Amniotic epithelial cell (primary cell): ENCODE measurements at places on chromosomes 2 and 18.

GRCh38 chr2:160878618-160879017 lies 281.6 kb upstream of the TANK start:
- DNase-seq = peak; percentile 55

DNA sequence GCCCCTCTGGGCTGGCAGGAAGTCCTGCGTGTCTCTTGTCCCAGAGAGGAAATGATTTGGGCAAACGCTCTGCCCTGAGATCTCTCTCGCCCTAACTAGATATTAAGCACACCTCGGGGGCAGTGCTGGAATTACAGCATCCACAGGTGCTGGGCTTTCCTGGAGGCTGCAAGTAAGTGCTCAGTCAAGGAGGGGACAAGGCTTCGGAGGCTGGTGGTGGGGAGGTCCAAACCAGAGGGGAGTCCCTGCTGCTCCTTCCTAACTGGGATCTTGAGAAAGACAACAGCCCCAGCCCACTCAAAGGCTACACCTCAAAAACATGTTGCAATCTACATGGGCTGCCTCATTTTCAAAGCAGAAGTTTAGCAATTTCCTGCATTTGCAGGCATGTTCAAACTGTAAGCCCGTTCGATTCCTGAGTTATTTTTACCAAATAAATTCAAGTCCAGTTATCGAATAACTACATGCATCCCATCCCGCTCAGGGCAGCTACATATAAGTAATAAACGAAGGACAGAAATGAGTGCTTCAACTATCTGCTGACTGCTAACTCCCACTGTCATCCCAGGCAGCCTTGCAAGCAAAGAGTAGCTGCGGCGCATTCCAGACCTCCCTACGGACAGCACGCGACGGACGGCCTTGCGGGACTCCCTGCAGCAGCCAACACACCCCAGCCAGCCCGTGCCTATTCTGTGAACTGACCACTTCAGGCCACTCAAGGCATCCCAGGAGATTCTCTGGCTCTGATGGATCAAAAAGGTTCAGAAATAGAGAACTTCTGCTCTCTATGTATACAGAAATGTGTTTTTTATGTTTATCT lies 27.5 kb downstream of the ZNF516 start:
- peak; percentile 67 for DNase-seq

DNA sequence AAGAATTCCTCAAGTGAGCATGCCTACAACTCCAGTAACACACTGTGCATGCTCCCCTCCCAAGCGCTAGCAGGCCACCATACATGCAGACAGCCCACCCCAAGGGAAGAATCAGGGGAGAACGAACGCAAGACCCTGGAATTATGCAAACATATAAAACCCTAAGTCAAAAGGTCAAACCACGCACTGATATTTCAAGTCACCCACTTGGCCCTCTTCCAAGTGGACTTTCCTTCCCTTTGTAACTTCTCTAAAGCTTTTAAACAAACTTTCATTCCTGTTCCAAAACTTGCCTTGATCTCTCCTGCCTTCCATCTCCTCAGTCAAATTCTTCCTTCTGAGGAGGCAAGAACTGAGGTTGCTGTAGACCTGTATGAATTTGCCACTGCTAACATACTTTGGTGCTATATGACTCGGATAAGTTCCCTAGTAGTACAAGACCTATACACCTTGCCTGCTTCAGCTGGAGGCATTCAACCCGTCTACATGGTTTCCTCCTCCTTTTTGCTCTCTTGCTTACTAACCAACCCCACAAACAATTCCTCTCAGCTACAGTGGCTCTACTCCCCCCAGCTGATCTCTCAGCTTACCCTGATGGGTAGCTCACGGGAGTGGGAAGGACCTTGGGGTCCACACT lies 11.1 kb upstream of the RPIA start:
- DNase-seq = no peak

GRCh38 chr2:106536490-106536889 lies 49.3 kb downstream of the CD8B2 start:
- DNase-seq = no peak

DNA sequence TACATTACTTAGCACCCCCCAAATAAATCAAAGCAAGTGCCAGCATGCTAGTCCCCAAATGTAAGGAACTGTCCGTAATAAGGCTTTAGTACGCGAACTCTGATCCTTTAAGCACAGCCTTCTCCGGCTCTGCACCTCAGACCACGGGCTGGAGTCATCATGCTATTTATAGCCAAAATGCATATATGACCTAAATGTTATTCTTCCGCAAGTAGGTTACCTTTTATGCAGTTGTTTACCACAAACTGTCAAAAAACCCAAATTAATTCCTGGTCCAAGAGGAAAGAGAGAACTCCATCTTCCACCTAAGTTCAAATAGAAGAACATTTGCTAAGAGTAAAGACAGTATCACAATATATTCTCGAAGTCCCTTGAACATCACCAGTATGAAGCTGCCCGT lies 42.7 kb downstream of the ZNF516 start:
- peak; percentile 70 for DNase-seq

- DNase-seq = no peak
Observed at GRCh38 chr18:33805592-33805991, 227.6 kb downstream of the ASXL3 start.

DNA sequence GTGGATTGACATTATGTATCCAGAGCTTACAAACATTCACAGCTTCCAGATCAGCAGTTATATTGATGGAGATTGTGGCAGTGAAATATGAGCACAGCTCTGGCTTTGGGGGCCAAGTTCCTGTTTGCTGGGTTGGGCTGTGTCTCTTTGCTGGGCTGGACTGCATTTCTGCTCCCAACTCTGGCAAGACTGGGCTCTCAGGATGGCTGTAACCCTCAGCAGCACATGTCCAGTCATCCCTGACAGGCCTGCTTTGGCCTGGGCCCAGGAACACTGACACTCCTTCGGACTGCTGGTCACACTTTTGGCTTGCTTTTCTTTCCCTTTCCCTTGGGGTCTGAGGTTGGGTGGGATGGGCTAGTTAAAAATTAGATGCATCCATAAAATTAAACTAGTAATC lies 17.9 kb upstream of the VPS4B start:
- DNase-seq = no peak

DNA sequence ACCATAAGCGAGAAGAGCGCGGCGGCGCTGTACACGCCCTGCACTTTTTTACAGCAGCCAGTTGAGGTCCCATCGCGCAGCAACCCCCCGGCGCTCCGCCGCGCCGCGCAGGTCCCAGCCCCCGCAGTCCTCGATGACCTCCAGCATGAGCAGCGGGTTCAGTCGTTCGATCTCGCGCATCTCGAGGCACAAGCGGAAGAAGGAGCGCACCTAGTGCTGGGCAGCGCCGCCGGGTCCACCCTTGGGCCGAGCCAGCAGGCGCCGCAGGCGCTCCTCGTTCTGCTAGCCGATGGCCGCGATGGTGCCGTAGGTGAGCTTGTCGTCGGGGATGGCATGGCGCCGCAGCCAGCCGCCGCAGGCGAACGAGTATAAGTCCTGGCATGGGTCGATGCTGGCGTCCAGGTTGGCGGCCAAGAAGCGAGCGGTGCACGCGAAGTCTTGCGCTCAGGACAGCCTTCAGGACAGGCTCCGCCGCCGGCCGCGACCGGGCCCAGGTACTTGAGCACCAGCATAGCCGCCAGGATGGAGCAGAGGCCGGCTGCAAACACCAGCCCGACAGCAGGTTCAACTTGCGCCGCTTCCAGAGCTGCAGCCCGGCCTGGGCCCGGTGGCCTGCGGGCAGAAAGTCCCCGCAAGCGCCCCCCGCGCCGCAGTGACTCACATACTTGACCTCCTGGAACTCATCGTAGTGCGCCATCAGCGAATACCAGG lies 8.3 kb downstream of the ALPP start:
- no peak for DNase-seq

DNA sequence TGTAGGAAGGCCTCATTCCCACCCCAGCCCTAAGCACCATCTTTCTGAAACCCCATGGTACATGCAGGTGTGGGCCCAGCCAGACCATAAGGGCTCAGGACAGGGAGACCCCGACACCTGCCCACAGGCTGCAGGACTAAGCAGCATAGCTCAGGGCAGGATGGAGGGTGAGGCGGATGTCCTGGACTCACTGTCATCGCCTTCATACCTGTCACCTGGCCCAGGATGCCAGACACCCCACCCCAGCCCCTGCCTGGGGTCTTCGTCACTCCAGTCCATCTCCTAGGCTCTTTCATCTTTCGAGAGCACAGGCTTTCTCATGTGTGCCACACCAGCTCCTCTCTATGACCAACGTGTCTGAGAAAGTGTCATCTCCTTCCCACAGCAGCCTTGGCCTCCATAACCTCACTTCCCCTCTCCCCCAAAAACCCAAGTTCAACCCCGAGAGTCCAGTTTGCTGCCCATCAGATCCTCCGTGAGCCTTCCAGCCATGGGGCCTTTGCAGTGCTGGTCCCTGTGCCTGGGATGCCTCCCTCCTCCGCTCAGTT lies 71.5 kb downstream of the EMX1 start:
- no peak for DNase-seq

- DNase-seq = no peak
Observed at GRCh38 chr2:152523091-152523490, 188.1 kb downstream of the FMNL2 start.

GRCh38 chr2:128347701-128348539 lies 29.3 kb upstream of the HS6ST1 start:
- DNase-seq = no peak

GRCh38 chr2:151189125-151189524 lies 72.5 kb downstream of the RBM43 start:
- DNase-seq = no peak

- DNase-seq = no peak
Observed at GRCh38 chr2:85783796-85784195, 30.0 kb downstream of the ATOH8 start.

- DNase-seq = peak; percentile 78
Observed at GRCh38 chr18:55579501-55580270, 8.3 kb downstream of the TCF4 start.

GRCh38 chr2:41965909-41966295 lies 81.9 kb upstream of the PKDCC start:
- peak; percentile 70 for DNase-seq

DNA sequence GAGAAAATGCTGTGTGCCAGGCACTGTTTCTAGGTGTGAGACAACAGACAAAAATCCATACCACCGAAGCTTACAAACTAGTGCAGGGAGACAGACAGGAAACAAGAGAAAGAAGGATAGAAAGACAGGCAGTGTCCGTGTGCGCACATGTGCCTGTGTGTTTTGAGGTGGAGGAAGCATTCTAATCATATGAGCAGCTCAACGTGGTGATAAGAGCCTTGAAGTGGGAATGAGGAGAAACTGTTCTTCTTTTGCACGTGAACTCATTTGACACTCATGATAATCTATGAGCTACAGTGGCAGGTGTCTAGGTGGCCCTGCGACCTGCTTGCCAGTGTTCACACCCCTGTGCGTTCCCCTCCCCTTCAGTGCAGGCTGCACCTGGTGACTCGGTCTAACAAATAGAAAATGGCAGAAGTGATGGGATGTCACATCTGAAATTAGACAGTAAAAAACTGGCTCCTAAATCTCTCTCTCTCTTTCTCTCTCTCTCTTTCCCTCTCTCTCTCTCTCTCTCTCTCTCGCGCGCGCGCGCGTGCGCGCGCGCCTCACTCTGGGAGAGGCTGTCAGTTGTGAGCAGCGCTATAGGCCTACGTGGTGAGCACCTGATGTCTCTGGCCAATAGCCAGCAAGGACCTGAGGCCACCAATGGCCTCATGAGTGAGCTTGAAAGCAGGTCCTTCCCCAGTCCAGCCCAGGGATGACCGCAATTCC lies 74.8 kb downstream of the EN1 start:
- no peak for DNase-seq

DNA sequence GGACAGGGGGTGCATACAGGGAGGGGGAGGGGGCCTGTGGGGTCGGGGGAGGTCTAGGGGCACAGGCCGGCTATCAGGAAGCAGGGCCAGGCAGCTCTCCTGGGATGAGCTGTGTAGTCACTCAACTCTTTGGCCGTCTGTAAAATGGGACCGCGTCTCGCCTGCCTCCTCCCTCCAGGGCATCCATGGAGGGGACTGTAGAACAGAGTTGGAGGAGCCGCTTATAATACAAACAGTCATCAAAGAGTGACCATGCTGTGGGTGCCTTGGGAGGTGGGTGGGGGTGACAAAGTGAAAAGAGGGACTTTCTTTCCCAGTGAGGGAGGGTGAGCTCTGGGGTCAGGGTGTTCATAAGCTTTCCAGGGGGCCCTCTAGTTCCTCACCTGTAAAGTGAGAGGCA lies 169.6 kb upstream of the HAAO start:
- no peak for DNase-seq

GRCh38 chr2:74511104-74511989 lies 2.9 kb upstream of the TLX2 start:
- no peak for DNase-seq

- DNase-seq = peak; percentile 73
Observed at GRCh38 chr2:190837420-190837819, 43.2 kb upstream of the GLS start.

DNA sequence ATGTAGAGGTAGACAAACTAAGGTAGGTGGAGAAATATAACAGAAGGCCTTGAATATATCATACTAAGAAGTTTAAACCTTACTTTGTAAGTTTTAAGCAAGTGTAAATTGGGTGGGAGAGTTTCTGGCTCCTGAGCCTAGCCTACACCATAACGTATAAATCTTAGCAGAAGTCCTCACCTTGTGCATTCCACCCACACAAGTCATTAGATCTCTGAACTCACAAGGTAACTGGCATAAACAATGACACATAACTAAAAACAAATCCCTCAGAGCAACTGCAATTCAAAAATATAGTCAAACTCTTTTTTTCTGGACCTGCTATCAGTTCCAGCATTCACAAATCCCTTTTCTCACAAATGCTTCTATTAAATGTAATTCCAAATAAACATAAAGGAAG lies 9.4 kb downstream of the REV1 start:
- DNase-seq = peak; percentile 39

GRCh38 chr2:41701231-41701630 lies 346.6 kb upstream of the PKDCC start:
- no peak for DNase-seq

GRCh38 chr2:160596441-160596840 lies 102.8 kb upstream of the RBMS1 start:
- DNase-seq = peak; percentile 27

DNA sequence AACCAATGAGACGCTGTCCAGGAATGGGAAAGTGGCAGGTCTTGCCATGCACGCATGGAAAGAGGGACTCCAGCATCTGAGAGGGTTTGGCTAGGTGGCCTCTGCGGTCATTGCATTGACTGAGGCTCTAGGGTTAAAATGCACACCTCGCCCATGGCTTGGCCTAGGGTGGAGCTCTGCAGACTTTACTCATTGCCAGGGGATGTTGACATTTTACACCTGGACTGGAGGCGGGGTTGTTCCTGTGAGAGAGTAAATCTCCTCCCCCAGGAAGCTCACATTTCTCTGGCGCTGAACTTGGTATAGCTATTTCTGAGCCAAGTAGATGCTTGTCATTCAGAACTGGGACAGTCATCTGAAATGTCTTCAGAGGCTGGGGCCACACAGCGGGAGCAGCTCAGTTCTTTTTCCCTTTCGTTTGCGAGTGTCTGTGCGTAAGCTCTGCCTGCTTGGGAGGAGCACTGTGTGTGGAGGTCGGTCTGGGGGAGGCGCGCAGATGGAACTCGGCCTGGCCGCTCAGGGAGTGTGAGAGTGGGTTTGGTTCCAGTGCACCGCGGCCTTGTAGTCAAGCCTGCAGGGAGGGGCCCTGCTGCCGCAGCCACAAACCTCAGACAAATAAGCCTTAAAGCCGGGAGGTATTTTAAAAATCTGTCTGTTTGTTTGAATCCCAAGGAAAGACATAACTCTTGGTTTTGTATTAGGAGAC lies 76.5 kb downstream of the LPIN1 start:
- peak; percentile 97 for DNase-seq

GRCh38 chr2:160652236-160652635 lies 158.6 kb upstream of the RBMS1 start:
- DNase-seq = peak; percentile 85
